Activated CD8-positive, alpha-beta memory T cell treated with anti-CD3 and anti-CD28 coated beads, Interleukin-2, amount 50 U/mL, for 4 hours (primary cell): ENCODE measurements at places on chromosomes 2 and 18.

- DNase-seq, result no peak
Measured at GRCh38 chr2:233676046-233676445, 4.3 kb downstream of the UGT1A9 start.

DNA sequence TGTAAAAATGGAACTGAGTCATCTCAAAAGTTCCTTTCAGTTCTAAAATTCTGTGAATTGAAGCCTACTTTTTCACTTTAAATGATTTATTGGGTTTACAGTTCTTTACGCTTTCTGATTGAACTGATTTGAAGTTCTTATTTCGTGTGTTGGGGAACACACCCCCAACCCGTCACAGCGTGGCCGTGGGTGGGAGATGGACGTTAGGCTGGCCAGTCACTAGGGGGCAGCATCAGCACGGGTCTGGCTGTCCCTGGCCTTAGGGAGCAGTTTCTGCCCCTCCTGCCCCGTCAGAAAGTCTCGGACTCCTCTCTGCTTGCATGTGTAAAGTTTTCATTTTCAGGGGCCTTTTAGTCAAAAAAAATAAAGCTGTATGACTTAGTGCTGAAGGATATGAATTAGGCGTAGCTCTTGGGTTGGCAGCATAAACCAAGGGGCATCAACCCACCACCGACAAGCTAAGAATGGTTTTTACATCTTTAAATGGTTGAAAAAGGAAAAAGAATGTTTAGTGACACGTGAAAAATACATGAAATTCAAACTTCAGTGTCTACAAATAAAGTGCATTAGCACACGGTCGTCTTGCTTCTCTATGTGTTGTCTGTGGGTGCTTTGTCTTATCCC is 63.4 kb downstream of the ZCCHC2 start:
- DNase-seq, result peak; percentile 59

GRCh38 chr2:122988395-122989221 is 1036.5 kb upstream of the CNTNAP5 start:
- no peak for DNase-seq

DNA sequence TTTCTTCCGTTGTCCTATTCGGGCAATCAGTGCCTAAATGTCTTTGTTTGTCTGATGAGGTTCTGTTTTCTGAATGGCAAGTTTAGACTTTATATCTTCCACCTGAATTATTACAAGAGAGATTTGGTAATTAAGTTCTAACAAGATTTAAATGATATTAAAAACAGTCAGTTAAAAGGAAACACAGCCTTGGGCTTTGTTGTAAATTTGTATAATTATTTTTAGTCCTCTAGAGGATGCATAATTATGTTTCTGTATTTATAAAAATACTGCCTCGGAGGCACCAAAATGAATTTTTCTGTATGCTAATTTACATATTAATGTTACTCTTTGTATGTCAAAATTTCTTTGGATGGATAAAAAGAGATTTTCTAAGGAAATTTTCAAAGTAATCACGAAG is 136.7 kb downstream of the CDCA7 start:
- DNase-seq, result no peak

DNA sequence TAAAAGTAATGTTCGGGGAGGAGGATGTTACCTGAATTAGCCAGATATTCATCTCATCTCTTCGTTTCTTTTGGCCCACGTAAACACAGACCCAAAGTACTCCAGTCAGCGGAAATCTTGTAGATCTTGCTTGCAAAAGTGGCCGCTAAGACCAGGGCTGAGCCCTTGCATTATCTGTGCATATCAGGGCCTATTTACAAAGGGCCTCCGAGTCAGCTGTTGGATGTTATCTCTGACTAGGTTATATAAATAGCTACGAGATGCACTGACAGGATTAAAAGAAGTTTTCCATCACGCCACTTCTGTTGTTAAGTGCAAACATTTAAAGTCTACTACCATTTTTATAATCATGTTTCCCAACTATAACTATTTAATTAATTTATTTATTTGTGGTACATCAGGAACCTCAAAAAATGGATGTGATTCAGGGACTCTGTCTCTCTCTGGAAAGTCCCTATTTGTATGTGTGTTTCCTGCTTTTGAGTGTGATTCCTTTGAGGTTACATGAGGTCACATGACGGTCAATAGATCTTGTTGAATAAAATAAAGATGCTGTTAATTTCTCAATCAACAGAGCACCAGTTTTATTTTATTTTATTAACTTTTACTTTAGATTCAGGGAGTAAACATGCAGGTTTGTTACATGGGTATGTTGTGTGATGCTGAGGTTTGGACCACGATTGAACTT is 46.8 kb upstream of the MBOAT2 start:
- no peak for DNase-seq

- DNase-seq, result no peak
Measured at GRCh38 chr2:28683100-28683706, 68.4 kb upstream of the PPP1CB start.

GRCh38 chr2:104826016-104826415 is 27.9 kb upstream of the POU3F3 start:
- DNase-seq, result no peak

DNA sequence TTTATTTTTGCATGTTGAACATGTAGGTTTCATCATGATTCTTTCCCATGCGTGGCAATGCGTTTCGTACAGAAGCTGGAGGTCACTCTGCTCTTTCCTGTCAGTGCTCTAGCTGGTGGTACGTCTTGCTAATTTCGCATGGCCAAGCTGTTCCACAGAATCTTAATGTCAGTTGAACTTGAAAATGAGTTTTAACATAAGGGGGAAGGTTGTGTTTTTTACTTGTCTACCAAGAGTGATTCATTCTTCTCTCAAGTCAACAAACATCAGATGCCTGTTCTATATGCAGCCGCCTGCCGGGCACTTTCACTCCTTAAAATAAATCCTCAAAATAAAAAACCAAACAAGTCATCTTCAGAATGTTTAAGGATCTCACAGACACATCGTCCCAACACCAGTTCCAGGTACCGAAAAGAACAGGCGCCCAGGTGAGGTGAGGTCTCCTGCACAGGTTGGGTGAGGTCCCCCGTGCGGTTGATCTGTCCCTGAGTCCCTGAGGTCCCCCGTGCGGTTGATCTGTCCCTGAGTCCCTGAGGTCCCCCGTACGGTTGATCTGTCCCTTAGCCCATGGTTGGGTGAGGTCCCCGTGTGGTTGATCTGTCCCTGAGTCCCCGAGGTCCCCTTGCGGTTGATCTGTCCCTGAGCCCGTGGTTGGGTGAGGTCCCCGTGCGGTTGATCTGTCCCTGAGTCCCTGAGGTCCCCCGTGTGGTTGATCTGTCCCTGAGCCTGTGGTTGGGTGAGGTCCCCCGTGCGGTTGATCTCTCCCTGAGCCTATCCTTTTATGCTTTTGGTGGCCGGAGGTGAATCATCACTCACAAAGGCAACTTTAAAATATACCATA is 57.0 kb upstream of the KCNG2 start:
- DNase-seq, result no peak

GRCh38 chr2:65710779-65711295 is 278.4 kb upstream of the SPRED2 start:
- no peak for DNase-seq

GRCh38 chr2:98809878-98810587 is 79.1 kb upstream of the MGAT4A start:
- no peak for DNase-seq

- DNase-seq, result no peak
Measured at GRCh38 chr18:52237551-52237950, 102.4 kb upstream of the DCC start.

GRCh38 chr2:70088598-70089219 is 1.4 kb downstream of the PCBP1 start:
- DNase-seq, result no peak

- DNase-seq, result no peak
Measured at GRCh38 chr2:109266998-109267854, 138.2 kb downstream of the SH3RF3 start.

GRCh38 chr2:127475788-127476187 is 50.5 kb downstream of the IWS1 start:
- DNase-seq, result no peak

DNA sequence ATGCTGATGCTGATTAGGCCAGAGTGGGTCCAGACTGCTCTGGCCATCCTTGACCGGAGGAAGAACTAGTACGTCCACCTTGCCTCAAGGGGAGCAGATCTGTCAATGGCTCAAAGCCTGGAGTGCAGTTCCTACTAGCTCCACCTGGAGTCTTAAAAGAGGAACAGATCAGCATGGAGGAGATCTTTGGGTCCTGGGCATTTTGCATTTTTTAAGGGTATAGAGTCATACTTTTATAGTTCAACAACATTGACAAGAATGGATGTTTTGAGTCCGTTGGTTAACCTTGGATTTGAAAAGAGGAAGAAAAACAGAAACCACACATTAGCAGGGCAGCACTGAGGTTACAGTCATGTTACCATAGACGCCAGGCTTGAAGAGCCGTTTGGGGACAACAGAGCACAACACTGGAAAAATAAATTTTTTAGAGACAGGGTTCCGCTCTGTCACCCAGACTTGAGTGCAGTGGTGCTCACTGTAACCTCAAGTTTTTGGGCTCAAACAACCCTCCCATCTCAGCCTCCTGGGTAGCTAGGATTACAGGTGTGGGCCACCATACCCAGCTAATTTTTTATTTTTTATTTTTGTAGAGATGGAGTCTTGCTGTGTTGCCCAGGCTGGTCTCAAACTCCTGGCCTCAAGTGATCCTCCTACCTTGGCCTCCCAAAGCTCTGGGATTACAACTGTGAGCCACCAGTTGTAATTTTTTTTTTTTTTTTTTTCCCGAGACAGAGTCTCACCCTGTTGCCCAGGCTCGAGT is 78.5 kb downstream of the PRKCE start:
- no peak for DNase-seq

GRCh38 chr2:122905431-122905830 is 1119.7 kb upstream of the CNTNAP5 start:
- DNase-seq, result no peak

DNA sequence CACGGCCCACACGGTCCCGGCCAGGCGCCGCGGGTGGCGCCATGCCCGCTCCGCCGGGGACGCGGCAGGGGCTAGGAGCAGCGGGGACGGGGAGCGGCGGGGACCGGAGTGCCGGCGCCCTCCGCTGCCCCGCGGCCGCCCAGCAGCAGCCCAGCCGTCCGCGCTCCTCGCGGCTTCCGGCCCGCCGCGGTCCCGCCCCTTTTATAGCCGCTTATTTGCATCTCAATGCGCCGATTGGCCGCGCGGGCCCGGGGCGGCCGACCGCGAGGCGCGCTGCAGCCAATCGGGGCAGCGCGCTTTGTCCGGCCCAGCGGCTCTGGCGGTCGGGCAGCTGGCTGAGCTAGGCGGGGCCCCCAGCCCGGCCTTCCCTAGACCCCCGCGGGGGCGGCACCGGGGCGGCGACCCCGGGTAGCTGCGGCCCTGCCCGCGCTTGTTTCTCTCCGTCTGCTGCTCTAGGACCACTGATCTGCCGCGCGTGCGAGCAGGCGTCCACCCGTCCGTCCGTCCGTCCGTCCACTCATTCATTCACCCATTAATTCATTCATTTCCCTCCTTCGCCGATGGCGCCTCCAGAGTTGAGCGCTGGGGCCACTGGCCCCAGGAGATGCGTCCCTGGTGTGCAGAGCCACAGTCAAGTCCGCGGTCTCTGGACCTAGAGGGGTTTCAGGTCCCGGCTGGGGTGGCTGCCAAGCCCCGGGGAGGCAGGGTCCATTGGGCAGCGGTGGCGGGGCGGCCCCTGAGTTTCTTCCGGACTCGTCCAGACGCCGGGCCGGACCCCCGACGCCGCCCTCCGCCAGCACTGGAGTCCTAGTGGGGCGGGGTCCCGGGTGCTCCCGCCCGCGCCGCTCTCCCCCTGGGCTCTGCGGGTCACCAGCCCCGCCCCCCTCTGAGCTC is at the start of gene HES6:
Gene HES6, minus strand, starts transcription at position 176 of the 894 bp plus-strand sequence. Its CDS starts 133 bp downstream, at position 43.
- DNase-seq, result peak; percentile 69

GRCh38 chr2:185219981-185220380 is 518.6 kb upstream of the FSIP2 start:
- no peak for DNase-seq

GRCh38 chr2:219638948-219639755 is 11.7 kb downstream of the SLC4A3 start:
- DNase-seq, result no peak

GRCh38 chr2:178756343-178756742 is 50.9 kb downstream of the TTN start:
- no peak for DNase-seq

GRCh38 chr18:959854-960253 is 55.2 kb downstream of the ADCYAP1 start:
- DNase-seq, result no peak
